CD4-positive, CD25-positive, alpha-beta regulatory T cell (primary cell): ENCODE measurements at places on chromosomes 16 and 17.

- DNase-seq: no peak
- H3K36me3 ChIP-seq: no peaks in the 10 kb centered on the region
- no peak overlapping the region for H3K4me3 ChIP-seq
- peaks cover 2% of the 10 kb centered on the region for H3K27me3 ChIP-seq
These were observed 46.5 kb downstream of the HNF1B start for GRCh38 chr17:37698132-37698910.

GRCh38 chr17:38702916-38703741 lies 1.9 kb upstream of the MLLT6 start:
- no peaks in the 10 kb centered on the region for H3K27me3 ChIP-seq
- peak overlapping the region; percentile 91 for H3K4me3 ChIP-seq
- peaks cover 65% of the 10 kb centered on the region for H3K4me1 ChIP-seq
- DNase-seq: peak; percentile 15
- peaks cover 3% of the 10 kb centered on the region for H3K36me3 ChIP-seq

DNA sequence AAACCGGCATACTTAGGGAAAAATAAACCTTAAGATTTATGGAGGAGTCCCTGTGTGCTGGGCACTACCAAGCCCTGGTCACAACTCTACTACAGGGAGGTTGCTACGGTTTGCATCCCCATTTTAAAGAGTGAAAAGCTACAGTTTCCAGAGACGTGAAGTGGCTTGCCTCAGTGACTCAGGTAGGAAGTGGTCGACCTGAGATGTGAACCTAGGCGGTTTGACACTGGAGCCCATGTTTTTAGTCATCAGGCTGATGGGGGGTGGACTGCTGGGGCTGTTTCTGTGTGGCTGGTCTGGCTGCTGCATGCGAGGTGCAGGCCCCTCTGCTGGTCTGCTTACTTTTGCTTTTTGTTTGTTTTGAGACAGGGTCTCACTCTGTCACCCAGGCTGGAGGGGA lies 6.6 kb downstream of the COX6A2 start:
- no peak overlapping the region for H3K4me3 ChIP-seq
- no peaks in the 10 kb centered on the region for H3K4me1 ChIP-seq
- no peaks in the 10 kb centered on the region for H3K27me3 ChIP-seq
- H3K36me3 ChIP-seq: no peaks in the 10 kb centered on the region
- peak; percentile 68 for DNase-seq

GRCh38 chr17:75566834-75567233 lies 20.8 kb upstream of the MYO15B start:
- DNase-seq: no peak
- H3K27me3 ChIP-seq: no peaks in the 10 kb centered on the region
- H3K4me3 ChIP-seq: no peak overlapping the region
- H3K36me3 ChIP-seq: peaks cover 29% of the 10 kb centered on the region
- H3K27ac ChIP-seq: no peak overlapping the region

- H3K4me1 ChIP-seq: no peaks in the 10 kb centered on the region
- H3K36me3 ChIP-seq: no peaks in the 10 kb centered on the region
- H3K27ac ChIP-seq: no peak overlapping the region
- H3K27me3 ChIP-seq: no peaks in the 10 kb centered on the region
- no peak overlapping the region for H3K4me3 ChIP-seq
- no peak for DNase-seq
These were observed 101.8 kb upstream of the CIBAR2 start for GRCh38 chr16:85213926-85214675.

- H3K27me3 ChIP-seq: no peaks in the 10 kb centered on the region
- H3K27ac ChIP-seq: no peak overlapping the region
- no peak overlapping the region for H3K4me3 ChIP-seq
- no peak for DNase-seq
- H3K4me1 ChIP-seq: no peaks in the 10 kb centered on the region
- no peaks in the 10 kb centered on the region for H3K36me3 ChIP-seq
These were observed 32.1 kb downstream of the ZFHX3 start for GRCh38 chr16:73015612-73016487.

DNA sequence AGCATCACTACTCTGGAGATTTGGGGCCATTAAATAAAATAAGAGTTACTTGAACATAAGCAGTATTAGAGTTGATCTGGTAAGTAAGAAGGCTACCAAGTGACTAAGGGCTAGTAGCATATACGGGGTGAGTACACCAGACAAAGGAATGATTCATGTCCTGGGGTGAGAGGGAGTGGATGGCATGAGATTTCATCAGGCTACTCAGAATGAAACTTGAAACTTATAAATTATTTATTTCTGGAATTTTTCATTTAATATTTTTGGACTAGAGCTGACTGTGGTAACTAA lies 2.3 kb downstream of the SLFN5 start:
- DNase-seq: no peak
- peak overlapping the region; percentile 93 for H3K4me3 ChIP-seq
- H3K27ac ChIP-seq: peak overlapping the region; percentile 96
- H3K4me1 ChIP-seq: peaks cover 67% of the 10 kb centered on the region

- H3K36me3 ChIP-seq: peaks cover 23% of the 10 kb centered on the region
- no peaks in the 10 kb centered on the region for H3K27me3 ChIP-seq
- H3K27ac ChIP-seq: no peak overlapping the region
- no peak overlapping the region for H3K4me3 ChIP-seq
- H3K4me1 ChIP-seq: no peaks in the 10 kb centered on the region
- DNase-seq: no peak
These were observed 9.3 kb downstream of the ANKS3 start for GRCh38 chr16:4724661-4725270.

DNA sequence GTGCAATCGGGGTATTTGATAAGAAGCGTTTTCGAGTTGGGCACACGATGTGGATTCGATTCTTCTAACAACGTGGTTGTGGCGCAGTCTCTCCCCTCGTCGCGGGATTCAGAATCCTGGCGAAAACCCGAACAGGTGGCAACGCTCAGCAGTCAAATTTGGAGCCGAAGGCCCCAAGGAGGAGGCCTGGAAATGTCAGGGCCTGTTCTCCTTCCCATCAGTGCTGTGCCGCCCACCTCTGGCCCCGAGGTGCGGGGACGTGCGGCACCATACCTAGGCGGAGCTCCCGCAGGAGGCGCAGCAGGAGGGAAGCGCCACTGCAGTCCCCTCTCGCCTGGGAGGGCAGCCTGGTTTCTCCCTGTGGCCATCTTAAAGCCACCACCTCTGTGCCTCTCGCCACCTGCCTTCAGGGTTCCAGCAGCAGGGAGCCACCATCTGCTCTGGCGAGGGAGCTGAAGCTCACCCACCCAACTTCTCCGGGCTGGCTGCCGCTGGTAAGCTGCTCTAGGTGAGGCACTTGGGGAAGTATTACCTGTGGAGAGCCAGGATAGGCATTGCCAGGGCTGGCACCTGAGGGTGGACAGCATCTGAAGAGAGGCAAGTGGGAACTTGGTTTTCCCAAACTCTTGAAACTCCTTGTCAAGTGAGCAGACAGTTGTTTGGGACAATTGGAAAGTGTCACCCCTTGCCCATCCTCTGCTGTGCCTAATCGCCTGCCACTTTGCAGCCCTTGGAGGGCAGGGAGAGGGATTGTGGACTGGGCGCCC lies 2.6 kb upstream of the AATF start:
- H3K27ac ChIP-seq: no peak overlapping the region
- no peak overlapping the region for H3K4me3 ChIP-seq
- DNase-seq: no peak
- H3K36me3 ChIP-seq: no peaks in the 10 kb centered on the region
- peaks cover 48% of the 10 kb centered on the region for H3K27me3 ChIP-seq

GRCh38 chr16:88977018-88977811 lies at the start of gene CBFA2T3:
Gene CBFA2T3, minus strand, starts transcription at chr16:88977207. Its CDS starts 400 bp downstream, at chr16:88976807.
- no peak for DNase-seq
- no peaks in the 10 kb centered on the region for H3K27me3 ChIP-seq
- no peaks in the 10 kb centered on the region for H3K36me3 ChIP-seq
- no peak within 1 kb of the TSS for H3K4me3 ChIP-seq
- H3K4me1 ChIP-seq: no peaks in the 10 kb centered on the region

DNA sequence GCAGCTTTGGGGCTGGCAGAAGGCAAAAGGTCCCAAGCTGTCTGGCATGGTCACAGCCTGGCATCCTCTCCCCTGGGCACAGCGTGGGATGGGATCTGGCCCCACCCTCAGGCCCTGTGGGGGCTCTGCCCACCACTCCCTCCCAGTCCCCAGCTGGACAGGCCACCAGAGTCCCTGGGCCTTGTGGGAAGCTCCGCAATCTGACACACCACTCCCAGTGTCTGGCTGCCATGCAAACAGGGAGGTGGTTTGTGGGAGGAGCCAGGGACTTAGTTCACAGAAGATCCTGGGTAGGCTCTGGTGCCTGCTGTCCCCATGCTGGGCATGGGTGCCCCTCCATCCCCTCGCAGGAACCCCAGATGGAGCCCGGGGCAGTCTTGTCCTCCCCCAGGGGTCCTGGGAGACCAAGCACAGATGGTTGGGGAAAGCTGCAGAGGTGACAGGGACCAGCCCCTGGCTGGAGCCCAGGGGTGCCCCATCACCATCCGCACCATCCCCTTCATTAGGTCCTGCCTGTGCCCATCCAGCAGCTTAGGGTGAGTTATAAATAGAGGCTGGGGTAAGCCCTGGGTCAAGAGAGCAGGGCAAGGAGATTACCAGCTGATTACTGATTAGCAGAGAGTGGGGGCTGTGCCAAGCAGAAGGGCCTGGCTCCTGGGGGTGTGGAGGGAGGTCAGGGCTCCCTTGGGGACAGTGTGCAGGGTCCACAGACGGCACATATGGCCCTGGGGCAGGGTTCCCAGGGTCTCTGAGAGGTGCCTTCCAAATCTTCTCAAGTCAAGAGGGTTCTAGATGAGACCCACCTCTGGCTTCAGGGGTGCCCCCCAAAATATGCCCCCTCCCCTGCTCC lies 6.2 kb downstream of the FSCN2 start:
- H3K4me3 ChIP-seq: no peak overlapping the region
- H3K4me1 ChIP-seq: peaks cover 11% of the 10 kb centered on the region
- H3K27me3 ChIP-seq: peaks cover 3% of the 10 kb centered on the region
- H3K36me3 ChIP-seq: peaks cover 4% of the 10 kb centered on the region

- H3K36me3 ChIP-seq: no peaks in the 10 kb centered on the region
- DNase-seq: no peak
- no peak overlapping the region for H3K4me3 ChIP-seq
These were observed 30.2 kb upstream of the CPPED1 start for GRCh38 chr16:12833926-12834325.

DNA sequence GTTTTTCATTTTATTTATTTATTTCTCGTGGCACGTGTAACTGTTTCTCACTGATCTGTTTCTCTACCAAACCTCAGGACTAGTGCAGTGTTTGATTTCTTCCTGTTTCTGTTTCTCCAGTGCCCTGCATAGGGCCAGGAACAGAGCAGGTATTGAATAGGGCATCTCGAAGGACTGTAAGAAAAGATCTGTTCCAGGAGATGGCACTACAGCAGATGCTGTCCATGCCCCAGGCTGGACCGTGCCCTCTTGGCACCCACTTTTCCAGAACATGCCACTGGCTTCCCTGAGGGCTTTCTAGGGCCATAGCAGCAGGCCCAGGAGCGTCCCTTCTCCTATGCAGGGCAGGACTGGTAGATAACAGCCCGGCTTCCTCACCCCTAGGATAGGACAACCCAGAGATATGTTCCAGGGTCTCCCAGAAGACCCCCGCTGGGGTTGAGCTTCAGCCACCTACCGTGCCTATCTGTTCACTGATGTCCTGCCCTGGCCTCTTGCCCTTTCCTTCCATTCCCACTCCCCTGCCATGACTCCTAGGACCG lies 4.4 kb downstream of the SNX20 start:
- H3K36me3 ChIP-seq: peaks cover 75% of the 10 kb centered on the region
- H3K4me3 ChIP-seq: peak overlapping the region; percentile 23
- H3K27me3 ChIP-seq: no peaks in the 10 kb centered on the region
- H3K4me1 ChIP-seq: peaks cover 43% of the 10 kb centered on the region
- peak overlapping the region; percentile 91 for H3K27ac ChIP-seq

DNA sequence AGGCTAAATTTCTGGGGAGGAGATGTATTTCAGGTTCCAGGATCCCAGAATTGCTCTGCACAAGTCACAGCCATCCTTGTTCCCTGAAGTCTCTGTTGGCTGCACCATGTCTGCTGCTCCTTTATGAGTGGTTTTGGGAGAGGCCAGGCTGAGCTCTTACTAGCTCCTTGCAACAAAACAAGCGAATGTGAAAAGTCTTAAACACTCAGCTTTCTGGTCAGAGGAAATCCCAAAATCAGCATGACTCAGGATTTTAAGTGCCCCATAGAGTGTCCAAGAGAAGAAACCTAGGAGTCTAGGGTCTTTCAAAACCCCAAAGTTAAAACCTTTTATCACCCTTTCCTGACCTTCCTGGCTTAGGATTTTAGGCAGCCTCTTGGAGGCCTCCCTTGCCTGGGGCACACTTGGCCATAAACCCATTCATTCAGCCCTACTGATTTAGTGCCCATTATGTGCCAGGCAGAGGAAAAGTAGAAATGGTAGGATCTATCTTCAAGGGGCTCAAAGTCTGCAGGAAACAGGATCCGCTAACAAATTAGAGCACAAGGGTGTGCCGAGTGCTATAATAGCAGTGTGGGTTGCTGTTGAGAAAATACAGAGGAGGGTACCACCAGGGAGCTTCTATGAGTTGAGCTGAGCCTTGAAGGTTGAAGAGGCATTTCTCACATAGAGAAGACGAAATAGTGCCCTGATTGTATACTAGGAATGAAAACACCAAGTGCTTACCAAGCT lies 36.9 kb downstream of the SOST start:
- H3K4me3 ChIP-seq: peak overlapping the region; percentile 3
- peaks cover 5% of the 10 kb centered on the region for H3K4me1 ChIP-seq
- no peak for DNase-seq
- H3K27ac ChIP-seq: no peak overlapping the region
- H3K27me3 ChIP-seq: peaks cover 4% of the 10 kb centered on the region
- no peaks in the 10 kb centered on the region for H3K36me3 ChIP-seq

DNA sequence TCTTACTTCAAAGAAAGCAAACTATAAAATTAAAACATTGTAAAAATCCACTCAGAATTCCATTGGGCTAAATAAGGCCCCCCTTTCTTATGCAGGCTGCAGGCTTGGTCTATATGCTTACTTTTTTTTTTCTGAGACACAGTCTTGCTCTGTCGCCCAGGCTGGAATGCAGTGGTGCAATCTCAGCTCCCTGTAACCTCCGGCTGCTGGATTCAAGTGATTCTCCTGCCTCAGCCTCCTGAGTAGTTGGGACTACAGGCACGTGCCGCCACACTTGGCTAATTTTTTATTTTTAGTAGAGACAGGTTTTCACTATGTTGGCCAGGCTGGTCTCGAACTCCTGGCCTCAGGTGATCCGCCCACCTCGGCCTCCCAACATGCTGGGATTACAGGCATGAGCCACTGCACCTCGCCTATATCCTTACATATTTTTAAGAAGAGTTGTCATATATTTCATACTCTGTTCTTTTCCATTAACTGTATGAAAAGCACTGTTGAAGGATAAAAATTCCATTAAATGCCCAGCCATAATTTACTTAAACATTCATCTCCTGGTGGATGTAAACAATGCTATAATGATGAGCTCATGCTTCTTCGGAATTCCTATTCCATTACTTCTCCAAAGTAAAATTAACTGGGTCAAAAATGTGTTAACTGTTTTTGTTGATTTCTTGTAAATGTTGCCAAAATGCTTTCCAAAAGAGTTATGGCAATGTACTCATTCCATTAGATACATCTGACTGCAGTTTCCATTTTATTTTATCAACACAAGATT lies 17.8 kb downstream of the SNN start:
- no peak for DNase-seq
- no peak overlapping the region for H3K4me3 ChIP-seq
- no peaks in the 10 kb centered on the region for H3K27me3 ChIP-seq
- H3K27ac ChIP-seq: no peak overlapping the region
- H3K4me1 ChIP-seq: peaks cover 33% of the 10 kb centered on the region
